ENCODE measurements at places on chromosomes 11 and 22.

DNA sequence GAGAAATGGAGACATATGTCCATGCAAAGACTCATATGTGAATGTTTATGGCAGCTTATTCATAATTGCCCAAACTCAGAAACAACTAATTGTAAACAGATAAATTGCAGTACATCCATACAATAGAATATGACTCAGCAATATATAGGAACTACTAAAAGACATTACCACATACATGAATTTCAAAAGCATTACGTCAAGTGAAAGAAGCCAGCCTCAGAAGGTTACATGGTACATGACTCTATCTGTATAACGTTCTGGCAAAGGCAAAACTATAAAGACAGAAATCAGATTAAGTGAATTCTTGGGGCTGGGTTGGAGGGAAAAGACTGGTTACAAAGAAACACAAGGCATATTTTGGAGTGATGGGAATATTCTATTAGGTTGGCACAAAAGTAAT lies 7.2 kb downstream of the KCTD21 start:
- H3K27ac ChIP-seq = no peak overlapping the region
- H3K36me3 ChIP-seq = no peaks in the 10 kb centered on the region
- no peak overlapping the region for H3K4me3 ChIP-seq
- H3K27me3 ChIP-seq = no peaks in the 10 kb centered on the region

DNA sequence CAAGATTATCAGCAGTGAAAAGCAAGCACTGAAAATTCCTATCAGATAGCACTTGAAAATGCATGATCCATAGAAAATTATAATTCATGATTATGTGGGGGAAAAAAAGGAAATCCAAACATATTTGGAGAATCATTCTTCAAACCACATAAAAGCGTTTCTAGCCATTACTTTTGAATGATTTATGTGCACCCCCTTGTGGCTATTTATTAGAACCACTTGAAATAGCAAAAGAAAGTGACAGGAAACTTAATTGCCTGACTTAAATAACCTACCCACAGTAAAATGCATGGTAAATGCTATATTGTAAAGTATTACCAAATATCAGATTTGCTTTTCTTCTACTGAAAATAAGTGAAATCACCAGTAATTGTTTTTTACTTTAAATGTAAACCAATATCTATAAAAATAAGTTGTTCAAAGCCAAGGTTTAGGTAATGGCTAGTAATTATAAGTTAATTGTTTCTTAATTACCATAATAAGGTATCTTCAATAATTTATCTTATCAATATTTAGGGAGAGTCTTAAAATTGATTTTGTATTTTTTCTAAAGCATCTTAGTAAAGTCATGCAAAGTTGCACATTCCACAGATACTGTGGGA lies 168.5 kb downstream of the ARHGAP42 start:
- H3K4me3 ChIP-seq = no peak overlapping the region
- no peak for DNase-seq
- H3K36me3 ChIP-seq = no peaks in the 10 kb centered on the region
- H3K4me1 ChIP-seq = peaks cover 63% of the 10 kb centered on the region
- H3K27me3 ChIP-seq = no peaks in the 10 kb centered on the region

- no peak overlapping the region for H3K4me3 ChIP-seq
- H3K36me3 ChIP-seq = peaks cover 13% of the 10 kb centered on the region
- DNase-seq = no peak
Measured at GRCh38 chr11:66846671-66847091, 3.4 kb downstream of the RCE1 start.

DNA sequence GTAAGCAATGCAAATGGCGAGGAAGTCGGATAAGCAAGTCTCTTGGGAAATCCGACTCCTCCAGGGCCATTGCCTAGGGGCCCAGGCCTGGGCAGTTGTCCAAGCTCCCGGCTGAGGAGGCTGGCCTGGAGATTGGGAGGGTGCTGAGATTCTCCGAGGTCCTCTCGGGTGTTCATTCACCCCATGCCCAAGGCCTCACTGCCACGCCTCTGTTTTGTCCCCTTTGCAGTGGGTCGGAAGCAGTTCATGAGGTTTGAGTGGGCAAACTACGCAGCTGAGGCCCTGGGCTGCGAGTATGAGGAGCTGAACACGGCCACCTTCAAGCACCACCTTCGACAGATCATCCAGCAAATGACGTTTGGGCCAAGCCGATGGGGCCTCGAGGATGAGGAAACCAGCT lies 81.3 kb downstream of the MYO18B start:
- no peaks in the 10 kb centered on the region for H3K4me1 ChIP-seq
- no peak for DNase-seq

- peaks cover 20% of the 10 kb centered on the region for H3K4me1 ChIP-seq
- H3K27me3 ChIP-seq = peaks cover 65% of the 10 kb centered on the region
- no peak overlapping the region for H3K27ac ChIP-seq
- H3K36me3 ChIP-seq = no peaks in the 10 kb centered on the region
- DNase-seq = peak; percentile 77
- H3K4me3 ChIP-seq = peak overlapping the region; percentile 65
Measured at GRCh38 chr22:29071261-29072045, 1.4 kb upstream of the KREMEN1 start.

DNA sequence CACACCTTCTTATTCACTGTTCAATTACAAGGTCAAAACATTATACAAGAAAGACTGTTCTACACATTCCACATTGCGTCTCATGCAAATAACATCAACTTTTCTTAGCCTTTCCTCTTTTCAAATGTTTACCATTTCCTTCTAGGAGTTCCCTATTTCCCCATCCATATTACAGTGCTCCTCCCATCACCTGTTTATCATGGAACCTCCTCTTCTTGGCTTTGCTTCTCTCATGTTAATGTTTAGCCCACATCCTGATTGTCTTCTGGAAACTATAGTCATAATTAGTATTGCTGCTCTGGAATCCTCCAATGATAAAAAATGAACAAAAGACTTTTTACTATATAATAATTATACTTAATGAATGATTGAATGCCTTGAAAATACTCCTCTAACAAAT lies 21.3 kb downstream of the OR52E1 start:
- peaks cover 5% of the 10 kb centered on the region for H3K4me1 ChIP-seq
- DNase-seq = no peak
- H3K27ac ChIP-seq = no peak overlapping the region
- H3K27me3 ChIP-seq = peaks cover 2% of the 10 kb centered on the region

- peaks cover 6% of the 10 kb centered on the region for H3K4me1 ChIP-seq
- H3K27ac ChIP-seq = no peak overlapping the region
- no peaks in the 10 kb centered on the region for H3K36me3 ChIP-seq
- no peak overlapping the region for H3K4me3 ChIP-seq
- DNase-seq = no peak
Measured at GRCh38 chr11:4727171-4727570, 22.6 kb downstream of the MMP26 start.

DNA sequence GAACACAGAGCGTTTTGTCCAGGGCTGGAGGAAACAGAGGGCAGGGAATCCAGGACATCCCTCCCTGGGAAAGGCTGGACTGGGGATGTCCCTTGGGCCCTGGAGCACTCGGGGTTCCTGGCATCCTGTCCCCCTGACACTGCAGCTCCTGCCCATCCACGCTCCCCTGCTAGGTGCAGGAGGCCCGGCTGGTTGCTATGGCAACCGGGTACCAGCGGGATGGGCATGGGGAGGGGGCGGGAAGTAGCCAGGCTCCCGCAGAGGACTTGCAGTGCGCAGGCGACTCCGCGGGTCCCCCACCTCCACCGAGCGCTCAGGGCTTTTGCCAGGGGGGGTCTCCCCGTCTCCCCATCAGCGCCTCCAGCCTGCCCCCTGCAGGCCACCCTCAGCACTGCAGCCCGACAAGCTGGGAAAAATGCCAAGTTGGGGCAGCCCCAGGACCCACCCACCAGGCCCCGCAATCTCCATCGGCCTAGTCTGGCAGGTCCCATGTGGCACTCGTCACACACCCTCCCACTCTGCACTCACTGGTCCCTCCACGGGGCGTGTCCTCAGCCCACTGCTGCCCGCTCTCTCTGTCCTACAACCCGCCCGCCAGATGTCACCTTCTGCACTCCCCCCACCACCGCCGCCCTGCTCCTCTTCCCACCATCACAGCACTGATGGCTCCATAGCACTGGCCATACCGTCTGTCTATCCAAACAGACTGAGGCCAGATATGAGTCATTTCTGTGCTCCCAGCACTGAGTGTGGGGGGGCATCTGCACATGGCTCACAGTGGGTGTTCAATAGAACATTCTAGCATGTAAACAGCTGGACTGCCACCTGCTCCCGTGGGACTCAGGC lies 31.5 kb downstream of the KIAA0930 start:
- no peak overlapping the region for H3K4me3 ChIP-seq
- peak; percentile 84 for DNase-seq

- peaks cover 12% of the 10 kb centered on the region for H3K36me3 ChIP-seq
- H3K27ac ChIP-seq = no peak overlapping the region
- H3K27me3 ChIP-seq = no peaks in the 10 kb centered on the region
- no peak for DNase-seq
- no peaks in the 10 kb centered on the region for H3K4me1 ChIP-seq
Measured at GRCh38 chr22:29799217-29799680, 32.1 kb downstream of the UQCR10 start.

- H3K4me3 ChIP-seq = no peak overlapping the region
- H3K27me3 ChIP-seq = no peaks in the 10 kb centered on the region
- H3K4me1 ChIP-seq = peaks cover 30% of the 10 kb centered on the region
- no peak for DNase-seq
Measured at GRCh38 chr11:120372296-120372695, 36.1 kb downstream of the ARHGEF12 start.

- H3K27ac ChIP-seq = peak overlapping the region; percentile 23
- DNase-seq = no peak
- no peaks in the 10 kb centered on the region for H3K36me3 ChIP-seq
- no peak overlapping the region for H3K4me3 ChIP-seq
Measured at GRCh38 chr22:31899669-31900068, 44.7 kb upstream of the YWHAH start.

GRCh38 chr11:124799348-124800225 lies 619 bp downstream of the MSANTD2 start:
- H3K4me1 ChIP-seq = peaks cover 38% of the 10 kb centered on the region
- H3K36me3 ChIP-seq = no peaks in the 10 kb centered on the region
- H3K27ac ChIP-seq = peak overlapping the region; percentile 54
- no peaks in the 10 kb centered on the region for H3K27me3 ChIP-seq

DNA sequence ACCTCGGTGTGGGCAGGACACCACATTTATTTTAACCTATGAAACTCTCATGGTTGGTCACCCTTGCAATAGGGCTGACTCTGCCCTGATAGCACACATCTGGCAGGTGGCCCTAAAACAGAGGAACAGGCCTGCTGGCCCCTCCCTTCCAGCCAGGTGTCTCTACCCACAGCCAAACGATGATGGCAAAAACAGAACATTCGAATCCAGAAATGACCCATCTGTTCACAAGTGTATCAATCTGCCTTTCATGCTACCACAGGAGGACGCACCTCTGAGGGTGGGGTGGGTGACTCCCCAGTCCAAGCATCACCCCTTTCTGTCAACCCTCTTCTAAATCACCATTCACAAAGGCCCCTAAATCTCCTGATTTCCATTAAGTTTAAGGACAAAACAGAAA lies 118.1 kb downstream of the ETS1 start:
- peaks cover 7% of the 10 kb centered on the region for H3K36me3 ChIP-seq
- H3K4me1 ChIP-seq = no peaks in the 10 kb centered on the region
- no peak overlapping the region for H3K27ac ChIP-seq
- no peak overlapping the region for H3K4me3 ChIP-seq
- no peak for DNase-seq

- no peaks in the 10 kb centered on the region for H3K4me1 ChIP-seq
- H3K27ac ChIP-seq = no peak overlapping the region
- DNase-seq = peak; percentile 32
- no peaks in the 10 kb centered on the region for H3K27me3 ChIP-seq
- no peaks in the 10 kb centered on the region for H3K36me3 ChIP-seq
- no peak overlapping the region for H3K4me3 ChIP-seq
Measured at GRCh38 chr11:1435820-1436467, 46.2 kb downstream of the BRSK2 start.

- H3K4me1 ChIP-seq = peaks cover 36% of the 10 kb centered on the region
- DNase-seq = peak; percentile 60
- no peak overlapping the region for H3K4me3 ChIP-seq
- peaks cover 21% of the 10 kb centered on the region for H3K27me3 ChIP-seq
- no peaks in the 10 kb centered on the region for H3K36me3 ChIP-seq
Measured at GRCh38 chr11:122101625-122102291, 14.3 kb downstream of the BLID start.

DNA sequence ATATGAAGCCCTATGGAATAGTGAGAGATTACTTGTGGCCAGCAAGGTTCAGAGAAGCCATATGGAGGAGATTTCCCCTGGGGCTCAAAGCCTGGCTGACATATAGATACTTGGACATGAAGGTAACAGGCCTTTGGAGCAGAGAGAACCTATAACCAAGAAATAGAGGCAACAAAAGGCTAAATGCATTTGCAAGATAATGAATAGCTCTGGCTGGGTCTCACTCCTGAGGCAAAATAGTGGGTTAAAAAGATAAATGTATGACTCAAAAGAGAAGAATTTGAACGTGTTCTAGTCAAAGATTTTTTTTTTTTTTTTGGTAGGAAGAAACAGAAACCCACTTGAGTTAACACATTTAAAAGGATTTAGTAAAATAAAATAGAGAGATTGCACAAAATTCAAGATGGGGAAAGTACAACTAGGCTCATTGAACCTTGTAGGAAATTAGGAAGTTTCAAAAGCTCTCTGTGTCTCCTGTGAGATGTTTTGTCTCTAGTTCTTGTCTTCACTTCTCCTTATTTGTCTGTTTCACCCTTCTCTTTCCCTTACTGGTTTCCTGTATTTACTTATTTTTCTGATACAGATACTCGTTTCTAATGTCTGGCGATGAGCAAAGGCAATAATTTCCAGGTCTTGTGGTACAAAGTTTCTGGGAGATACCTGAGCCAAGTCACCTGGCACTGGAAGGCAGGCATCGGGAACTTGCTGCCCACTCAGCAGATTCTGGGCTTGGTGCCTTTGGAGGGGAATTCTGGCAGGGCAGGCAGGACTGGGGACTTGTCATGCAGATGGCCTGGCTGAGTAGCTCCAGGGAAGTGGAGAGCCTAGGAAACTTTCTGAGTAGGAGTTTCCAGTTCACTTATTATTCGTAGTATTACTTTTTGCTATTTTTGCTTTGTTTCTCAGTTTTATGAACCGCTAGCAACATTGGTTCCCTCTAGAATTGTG lies 49.2 kb upstream of the SESN3 start:
- no peaks in the 10 kb centered on the region for H3K36me3 ChIP-seq
- peak overlapping the region; percentile 6 for H3K4me3 ChIP-seq
- H3K27me3 ChIP-seq = no peaks in the 10 kb centered on the region
- H3K4me1 ChIP-seq = peaks cover 45% of the 10 kb centered on the region

DNA sequence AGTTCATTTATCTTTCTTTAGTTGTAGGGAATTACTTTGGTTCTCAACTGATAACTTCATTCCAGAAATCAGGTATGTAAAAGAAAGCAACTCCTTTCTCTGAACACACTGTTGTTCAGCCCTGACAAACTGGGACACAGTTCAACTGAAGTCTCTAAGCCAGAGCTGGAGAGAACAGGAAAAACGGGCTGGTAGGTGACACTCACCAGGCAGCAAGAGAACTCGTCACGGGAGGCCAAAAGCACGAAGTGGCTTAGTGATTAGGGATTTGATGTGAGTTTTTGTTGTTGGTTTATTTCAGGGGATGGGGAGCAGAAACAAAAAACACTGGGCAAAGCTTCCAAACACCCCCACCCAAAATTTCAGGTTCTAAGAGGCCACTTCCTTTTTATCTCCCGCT lies 54.1 kb downstream of the MYH9 start:
- DNase-seq = no peak
- H3K36me3 ChIP-seq = peaks cover 36% of the 10 kb centered on the region
- no peak overlapping the region for H3K4me3 ChIP-seq
- H3K4me1 ChIP-seq = peaks cover 80% of the 10 kb centered on the region

GRCh38 chr11:6682591-6682935 lies 577 bp downstream of the MRPL17 start:
- DNase-seq = no peak
- peak overlapping the region; percentile 100 for H3K27ac ChIP-seq
- no peaks in the 10 kb centered on the region for H3K27me3 ChIP-seq

GRCh38 chr22:24951942-24952836 lies at the start of gene KIAA1671:
TSS of gene KIAA1671 (plus strand) at chr22:24952716. CDS start at chr22:25028000, 75,284 bp downstream.
- peak within 1 kb of the TSS; percentile 98 for H3K4me3 ChIP-seq
- peak; percentile 98 for DNase-seq
- H3K4me1 ChIP-seq = peaks cover 53% of the 10 kb centered on the region
- peaks cover 10% of the 10 kb centered on the region for H3K27me3 ChIP-seq
